Mucosa of descending colon (tissue), 3 donors: ENCODE measurements at places on chromosomes 4 and X. TPM values are rescaled to one million over a fixed set of nuclear protein-coding genes. Genes with fewer than 3 reads are reported as not detected.
A peak's percentile ranks its signal among the peaks of the same experiment; 100 is the strongest.

- DNase-seq: no peak
Measured at GRCh38 chrX:38277802-38278201, 49.5 kb downstream of the RPGR start.

DNA sequence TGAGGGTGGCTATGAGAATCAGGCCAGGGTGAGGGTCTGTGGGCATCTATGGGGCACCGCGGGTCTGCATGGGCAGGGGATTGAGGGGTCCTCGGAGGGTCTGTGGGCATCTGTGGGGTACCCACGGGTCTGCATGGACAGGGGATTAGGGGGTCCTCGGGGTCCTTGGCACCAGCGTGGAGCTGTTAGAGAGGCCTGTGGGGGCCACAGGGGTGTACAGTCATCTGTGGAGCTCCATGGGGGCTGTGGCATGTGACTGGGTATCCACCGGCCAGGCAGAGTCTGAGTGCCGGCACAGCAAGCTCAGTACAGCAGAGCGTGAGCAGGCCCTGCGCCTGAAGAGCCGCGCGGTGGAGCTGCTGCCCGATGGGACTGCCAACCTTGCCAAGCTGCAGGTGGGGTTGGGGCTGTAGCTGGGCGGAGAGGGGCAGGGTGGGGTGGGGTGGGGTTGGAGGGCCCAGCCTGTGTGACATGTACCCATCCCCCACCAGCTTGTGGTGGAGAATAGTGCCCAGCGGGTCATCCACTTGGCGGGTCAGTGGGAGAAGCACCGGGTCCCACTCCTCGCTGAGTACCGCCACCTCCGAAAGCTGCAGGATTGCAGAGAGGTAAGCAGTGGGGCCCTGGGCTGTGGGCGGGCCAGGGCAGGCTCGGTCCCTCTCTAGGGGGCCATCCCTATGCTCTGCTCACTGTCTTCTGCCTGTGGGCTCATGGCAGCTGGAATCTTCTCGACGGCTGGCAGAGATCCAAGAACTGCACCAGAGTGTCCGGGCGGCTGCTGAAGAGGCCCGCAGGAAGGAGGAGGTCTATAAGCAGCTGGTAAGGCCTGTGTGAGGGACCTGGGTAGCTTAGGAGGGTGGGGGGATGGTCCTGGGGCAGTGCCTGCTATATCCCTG lies 12.9 kb downstream of the CCDC22 start:
- no peak for DNase-seq

DNA sequence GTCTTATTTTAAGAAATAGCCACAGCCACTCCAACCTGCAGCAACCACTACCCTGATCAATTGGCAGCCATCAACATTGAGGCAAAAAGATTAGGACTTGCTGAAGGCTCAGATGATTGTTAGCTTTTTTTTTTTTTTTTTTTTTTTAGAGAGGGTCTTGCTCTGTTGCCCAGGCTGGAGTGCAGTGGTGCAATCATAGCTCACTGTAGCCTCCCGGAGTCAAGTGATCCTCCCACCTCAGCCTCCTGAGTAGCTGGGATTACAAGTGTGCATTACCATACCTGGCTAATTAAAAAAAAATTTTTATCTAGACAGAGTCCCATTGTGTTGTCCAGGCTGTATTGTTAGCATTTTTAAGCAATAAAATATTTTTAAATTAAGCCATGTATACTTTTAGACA lies 26.5 kb downstream of the RHOH start:
- DNase-seq: no peak

DNA sequence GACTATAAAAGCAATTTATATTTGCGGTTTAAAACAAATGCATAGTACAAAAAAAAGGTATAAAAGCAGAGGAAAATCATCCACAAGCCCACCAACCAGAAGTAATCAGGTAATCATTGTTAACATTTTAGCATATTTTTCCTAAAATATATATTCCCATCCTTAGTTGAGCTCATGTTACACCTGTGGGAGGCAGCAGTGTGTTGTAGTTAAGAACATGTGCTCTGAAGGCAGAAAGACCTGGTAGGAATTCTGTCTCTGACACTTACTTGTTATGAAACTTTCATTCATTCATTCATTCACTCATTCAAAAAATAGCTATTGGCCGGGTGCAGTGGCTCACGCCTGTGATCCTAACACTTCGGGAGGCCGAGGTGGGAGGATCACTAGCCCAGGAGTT lies 15.4 kb upstream of the CDKL5 start:
- DNase-seq: no peak

DNA sequence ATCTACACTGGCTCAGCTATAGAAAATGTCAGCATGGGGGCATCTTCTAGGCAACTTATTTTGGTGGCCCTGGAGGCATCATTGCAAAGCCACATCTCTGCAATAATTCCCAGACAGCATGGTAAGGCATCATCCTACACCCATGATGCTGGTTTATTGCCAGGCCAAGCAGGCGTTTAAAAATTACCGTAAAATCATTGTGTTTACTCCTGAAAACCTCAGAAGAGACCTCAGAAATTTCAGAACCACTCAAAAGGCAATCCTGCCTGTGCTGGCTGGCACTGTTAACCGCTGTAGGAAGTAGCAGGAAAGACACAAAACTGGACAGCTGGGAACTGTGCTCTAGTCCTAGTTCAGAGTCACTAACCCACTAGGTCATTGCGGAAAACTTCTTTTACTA lies 63.2 kb downstream of the MID1 start:
- DNase-seq: no peak

DNA sequence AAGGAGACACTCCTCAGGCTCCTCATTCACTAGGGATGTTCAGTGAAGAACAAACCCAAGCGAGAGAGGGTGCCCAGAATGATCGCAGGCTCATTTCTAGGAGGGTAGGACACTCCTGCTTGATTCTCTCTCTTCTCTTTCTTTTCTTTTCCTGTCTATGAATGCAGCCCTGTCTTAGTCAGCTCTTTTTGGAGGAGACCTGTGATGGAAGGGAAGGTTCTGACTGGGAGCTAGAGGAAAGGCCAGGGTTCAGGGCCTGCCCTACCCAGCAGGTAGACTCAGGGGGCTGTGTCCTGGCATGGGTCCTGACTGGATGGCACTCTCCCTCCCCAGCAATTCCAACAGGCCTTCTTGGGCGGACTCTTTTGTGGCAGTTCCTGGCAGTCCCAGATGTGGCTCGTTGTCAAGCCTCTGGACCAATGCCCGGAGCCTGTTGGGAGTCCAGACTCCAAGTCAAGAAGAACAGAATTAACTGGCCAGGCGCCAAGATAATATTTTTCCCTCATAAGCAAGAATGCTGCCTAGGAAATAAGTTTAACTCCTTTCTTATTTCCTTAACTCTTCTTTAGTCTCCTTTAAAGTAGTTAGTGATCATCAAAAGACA lies 139.4 kb upstream of the SCML1 start:
- peak; percentile 78 for DNase-seq

- DNase-seq: no peak
Measured at GRCh38 chr4:85478576-85478975, 3.6 kb downstream of the ARHGAP24 start.

DNA sequence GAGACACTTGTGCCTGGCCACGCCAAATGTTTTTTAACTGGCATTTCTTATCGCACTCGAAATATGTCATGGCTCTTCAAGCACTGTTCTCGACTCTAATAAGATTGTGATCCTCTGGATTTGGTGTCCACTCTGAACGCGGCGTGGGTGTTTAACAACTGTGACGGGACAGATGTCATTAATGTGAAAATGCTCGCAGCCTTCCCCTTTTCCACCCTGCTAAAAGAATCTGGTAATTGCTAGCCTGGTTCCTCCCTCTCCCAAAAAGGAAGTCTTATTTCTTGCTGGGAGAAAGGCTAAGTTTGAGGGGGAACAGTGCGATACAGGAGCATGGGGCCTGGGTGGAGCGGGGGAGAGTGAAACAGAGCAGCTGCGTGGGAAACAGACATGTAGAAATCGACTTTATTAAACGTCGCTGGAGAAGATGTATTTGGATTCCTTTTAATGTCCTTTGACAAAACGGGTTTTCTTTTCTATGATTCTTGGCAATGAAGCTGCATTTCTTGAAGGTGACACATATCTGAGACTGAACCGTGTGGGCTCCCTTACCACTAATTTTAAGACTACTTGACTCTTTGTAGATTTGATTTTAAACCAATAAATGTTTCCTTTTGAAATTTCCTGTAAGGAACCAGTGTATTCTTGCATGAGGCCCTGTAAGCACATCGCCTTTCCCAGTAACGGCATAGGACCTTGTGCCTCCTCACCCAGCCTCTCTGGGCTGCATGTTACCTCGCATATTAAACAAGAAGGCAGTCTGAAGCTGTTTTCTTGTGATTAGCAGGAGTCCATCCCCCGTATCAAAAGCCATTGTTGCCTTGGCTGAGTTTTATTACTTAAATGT lies 17.8 kb downstream of the TBC1D1 start:
- no peak for DNase-seq

DNA sequence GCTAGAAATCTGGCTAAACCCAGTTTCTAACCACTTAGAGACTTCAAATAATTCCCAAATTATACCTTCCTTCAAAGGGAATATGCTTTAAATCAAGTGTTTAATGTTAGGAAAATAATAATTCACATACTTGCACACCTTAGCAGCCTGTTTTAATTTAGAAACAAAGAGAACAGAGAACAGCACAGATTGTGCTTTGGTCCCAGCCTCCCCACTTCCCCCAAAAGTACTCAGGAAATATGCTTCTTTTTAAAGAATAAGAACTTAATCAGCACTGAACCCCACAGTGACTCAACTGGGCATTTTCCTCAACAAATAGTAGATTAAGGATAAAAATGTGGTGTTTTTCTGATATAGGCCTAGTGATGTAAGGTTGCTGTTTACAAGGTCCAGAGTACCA lies 295.8 kb downstream of the GBA3 start:
- DNase-seq: no peak

DNA sequence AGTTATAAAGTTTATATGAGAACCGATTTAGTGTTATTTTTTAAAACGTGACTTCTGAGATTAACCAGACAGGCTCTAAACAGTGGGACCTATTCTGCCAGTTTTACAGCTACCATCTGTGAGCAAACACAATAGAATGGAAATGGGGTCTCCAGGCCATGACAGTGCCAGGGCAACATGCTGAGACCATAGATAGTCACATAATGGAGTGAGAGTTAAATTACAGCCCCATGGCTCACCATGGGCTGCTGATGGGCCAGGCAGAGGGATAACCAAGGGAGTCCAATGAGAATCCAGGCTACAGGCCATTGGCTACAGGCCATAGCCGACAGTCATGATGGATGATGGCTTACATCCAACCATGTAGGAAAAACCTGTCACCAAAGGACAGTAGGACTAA lies 183.5 kb upstream of the NDP start:
- no peak for DNase-seq

DNA sequence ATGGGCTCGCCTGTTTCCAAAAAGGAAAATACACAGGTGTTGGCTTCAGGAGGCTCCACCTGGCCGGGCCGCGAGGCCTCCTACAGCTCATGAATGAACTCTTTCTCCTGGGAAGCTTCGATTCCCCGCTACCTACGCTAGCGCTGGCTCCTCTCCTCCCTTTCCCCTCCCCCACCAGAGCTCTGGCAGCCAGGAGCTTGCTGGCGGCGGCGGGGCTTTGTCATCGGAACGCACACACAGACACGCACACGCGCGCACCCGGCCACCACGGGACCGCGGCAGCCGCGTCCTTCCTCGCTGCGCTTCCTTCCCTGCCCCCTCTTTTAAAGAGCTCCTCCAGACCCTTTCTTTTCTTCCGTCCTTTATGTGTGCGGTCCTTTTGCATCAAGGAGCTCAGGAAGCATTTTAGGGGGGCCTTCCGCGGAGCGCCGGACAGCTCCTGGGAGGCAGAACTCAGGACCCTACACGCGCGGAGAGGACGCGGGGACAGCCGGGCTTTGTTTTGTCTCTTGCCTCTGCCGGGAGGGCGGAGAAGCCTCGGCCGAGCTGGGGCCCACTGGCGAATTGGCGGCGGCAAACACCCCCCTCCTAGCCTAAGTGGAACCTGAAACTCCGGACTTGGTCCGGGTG lies 70.2 kb upstream of the BCOR start:
- peak; percentile 40 for DNase-seq

- no peak for DNase-seq
Measured at GRCh38 chr4:73309211-73309610, 50.6 kb upstream of the ANKRD17 start.

DNA sequence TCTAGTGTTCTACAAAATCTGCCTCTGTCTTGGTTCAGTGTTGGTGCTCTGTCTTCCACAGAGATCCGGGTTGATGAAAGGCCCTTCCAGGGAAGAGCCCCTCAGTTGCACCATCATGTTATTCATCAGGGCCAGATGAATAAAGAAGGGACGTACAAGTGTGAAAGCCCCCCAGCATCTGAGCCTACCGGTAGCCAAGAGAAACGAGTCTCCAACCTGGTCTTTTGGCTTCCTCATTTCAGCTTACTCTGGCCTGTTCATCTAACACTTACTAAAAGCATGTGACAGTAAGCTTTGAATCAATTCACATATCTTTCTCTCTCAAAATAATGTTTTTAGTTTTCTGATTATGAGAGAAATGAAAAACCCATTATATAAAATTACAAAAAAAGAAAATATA lies 19.2 kb downstream of the MEPE start:
- no peak for DNase-seq

GRCh38 chrX:9378980-9379696 lies 85.7 kb upstream of the TBL1X start:
- DNase-seq: peak; percentile 10

GRCh38 chrX:71949844-71950445 lies 39.3 kb downstream of the NHSL2 start:
- DNase-seq: no peak

DNA sequence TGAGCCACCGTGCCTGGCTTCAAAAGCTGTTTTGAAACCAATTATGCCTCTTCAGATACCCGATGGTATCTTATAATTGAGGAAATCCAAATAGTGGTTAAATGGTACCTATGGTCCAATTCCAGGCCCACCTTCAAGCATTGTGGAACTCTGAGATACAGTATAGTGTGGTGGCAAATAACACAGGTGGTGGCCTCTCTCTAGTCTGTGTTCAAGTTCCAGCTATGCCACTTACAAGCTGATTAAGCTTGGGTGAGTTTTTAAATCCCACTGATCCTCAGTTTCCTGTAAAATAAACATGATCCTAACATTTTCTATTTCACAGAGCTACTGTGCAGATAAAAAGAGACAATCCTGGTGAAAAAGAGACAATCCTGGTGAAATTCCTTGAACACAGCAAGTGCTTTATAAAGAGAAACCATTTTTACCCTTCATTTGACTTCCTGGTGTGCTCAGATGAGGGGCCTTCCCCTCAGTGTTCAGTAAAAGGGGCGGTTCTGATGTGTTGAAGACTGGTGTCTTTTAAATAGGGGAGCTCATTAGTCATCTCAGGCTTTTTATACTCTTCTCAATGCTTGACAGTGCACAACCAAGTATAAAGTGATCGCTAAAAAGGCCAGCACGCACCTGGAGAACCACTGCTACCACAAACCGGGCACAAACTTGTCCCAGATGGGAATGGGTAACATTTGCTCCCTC lies 30.8 kb upstream of the CD40LG start:
- no peak for DNase-seq

GRCh38 chrX:84186603-84187532 lies 1.1 kb downstream of the RPS6KA6 start:
- DNase-seq: peak; percentile 27

The CCKAR gene
- 0.44 TPM for total RNA-seq

The ALPK1 gene
- 31.0 TPM for total RNA-seq

The CACNA1F gene
- 1.7 TPM for total RNA-seq

The NUDT11 gene
- total RNA-seq: 3.8 TPM

The WNK3 gene
- 2.0 TPM for total RNA-seq

The CSAG1 gene
- not detected for total RNA-seq

The MTTP gene
- total RNA-seq: 1.5 TPM

The TMEM35A gene
- 40.6 TPM for total RNA-seq

The LDB2 gene
- total RNA-seq: 4.7 TPM

The TMPRSS11F gene
- not detected for total RNA-seq
